Hematopoietic multipotent progenitor cell treated with erythropoietin and hydrocortisone succinate and interleukin-3 and kit ligand, for 15 days (in vitro differentiated cells): ENCODE measurements at places on chromosomes 13 and 19.
A peak's percentile ranks its signal among the peaks of the same experiment; 100 is the strongest.

GRCh38 chr13:25922376-25922775 is 129.4 kb downstream of the SHISA2 start:
- DNase-seq = no peak

DNA sequence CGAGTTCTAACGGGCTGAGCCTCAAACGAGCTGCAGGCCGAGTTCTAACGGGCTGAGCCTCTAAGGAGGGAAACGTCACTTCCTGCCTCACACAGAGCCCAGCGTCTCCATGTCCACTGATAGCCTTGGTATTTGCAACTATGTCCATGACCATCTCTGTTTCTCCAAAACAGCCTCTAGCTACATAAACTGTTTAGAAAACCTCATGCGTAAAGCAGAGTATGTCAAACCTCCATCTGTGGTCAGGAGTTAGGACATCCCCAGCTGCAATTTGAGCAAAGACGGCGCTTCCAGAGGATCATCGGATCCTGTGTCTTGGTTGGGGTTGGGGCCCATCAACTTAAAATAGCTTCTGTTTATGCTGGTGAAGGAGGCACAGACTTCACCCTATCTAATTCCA is 20.8 kb downstream of the RASA3 start:
- no peak for DNase-seq

DNA sequence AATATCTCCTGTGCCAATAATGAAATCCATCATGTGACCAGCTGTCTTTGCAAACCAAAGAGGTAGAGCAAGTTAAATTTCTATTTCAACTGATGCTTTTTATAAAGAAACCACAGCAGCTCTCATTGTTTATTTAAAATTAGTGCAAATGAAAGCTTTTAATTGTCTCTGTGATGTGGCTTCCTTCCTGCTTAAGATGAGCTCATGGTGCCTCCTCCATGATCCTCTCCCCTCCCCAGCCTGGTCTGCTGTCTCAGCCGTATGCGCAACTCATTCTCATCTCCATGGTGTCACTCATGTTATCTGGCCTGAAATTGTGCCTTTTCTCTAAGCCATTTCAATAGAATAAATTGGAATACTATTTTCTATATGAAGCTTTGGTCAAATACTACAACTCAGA is 270.6 kb downstream of the FGF14 start:
- no peak for DNase-seq

GRCh38 chr13:89694451-89694850 is 1653.0 kb upstream of the MIR17HG start:
- no peak for DNase-seq

- no peak for DNase-seq
Observed at GRCh38 chr13:78631077-78631476, 27.7 kb upstream of the POU4F1 start.

- peak; percentile 8 for DNase-seq
Observed at GRCh38 chr19:44003461-44004009, 778 bp downstream of the ZNF230 start.

GRCh38 chr19:52542984-52543664 is 15.7 kb downstream of the ZNF808 start:
- no peak for DNase-seq

DNA sequence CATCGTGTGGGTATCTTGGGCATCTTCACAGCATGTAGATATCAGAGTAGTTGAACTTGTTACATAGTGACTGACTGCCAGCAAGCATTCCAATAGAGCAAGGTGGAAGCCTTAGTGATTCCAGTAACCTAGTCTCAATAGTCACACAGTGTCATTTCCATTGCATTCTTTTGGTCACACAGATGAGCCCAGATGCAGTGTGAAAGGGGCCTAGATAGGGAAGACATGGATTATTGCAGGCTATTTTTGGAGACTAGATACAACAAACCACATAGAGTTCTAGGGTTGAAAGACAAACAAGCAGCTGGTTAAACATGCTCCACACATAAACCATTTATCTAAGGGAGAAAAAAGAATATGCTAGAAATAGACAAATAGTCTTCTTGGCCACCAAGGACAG is 553.5 kb downstream of the DCT start:
- no peak for DNase-seq

DNA sequence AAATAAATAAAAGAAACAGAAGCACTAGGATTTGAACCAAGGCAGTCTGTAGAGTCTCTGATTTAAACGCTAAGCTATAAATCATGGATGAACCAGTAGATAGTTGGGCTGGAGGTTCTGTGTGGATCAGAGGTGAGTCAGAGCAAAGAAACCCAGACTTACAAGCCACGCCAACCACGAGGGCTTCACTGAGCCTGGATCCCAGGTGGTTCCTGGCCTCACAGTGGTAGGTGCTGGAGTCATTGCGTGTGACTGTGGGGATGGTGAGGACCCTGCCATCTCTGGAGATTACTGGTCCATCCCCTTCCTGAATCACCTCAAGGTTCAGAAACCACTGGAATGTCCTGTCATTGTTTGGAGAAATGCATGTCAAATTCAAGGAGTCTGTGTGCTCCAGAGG is 19.3 kb upstream of the CEACAM20 start:
- no peak for DNase-seq
